CD4-positive, alpha-beta memory T cell (primary cell): ENCODE measurements at places on chromosomes 4 and X. TPM values are rescaled to one million over a fixed set of nuclear protein-coding genes. Genes with fewer than 3 reads are reported as not detected.

DNA sequence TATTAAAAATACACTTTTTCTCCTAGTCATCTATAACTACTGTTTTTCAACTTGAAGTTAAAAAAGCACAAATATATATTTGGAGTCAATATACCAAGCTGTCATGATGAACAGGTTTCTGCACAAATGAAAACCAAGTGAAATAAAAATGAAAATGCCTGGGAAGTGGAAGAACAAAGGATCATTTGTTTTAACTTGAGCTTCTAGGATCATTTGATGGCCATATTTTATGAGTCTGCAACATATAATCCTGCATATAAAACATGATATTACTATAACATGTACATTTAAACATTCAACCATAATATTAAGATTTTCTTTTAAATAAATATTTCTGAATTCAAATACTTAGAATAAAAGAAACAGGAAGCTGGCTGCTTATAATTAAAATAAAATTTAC, 8.5 kb upstream of the ARHGEF38 start:
- no peak overlapping the region for H3K4me3 ChIP-seq
- no peaks in the 10 kb centered on the region for H3K4me1 ChIP-seq
- H3K27ac ChIP-seq = no peak overlapping the region

DNA sequence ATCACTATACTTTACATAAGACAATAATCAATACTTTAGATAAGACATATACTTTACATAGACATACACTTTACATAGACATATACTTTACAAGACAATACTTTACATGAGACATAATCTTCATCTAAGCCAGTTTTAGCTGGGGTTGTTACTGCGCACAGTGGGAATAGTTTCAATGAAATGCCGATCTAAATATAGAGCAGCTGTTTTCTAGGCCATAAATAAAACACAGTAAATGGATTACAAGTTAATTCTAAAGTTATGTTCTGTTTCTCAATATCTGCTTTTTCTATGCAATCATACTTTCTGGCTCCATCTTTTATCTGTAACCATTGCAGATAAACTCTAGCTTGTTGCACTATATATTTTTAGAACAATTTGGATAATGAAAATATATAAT, 1470.6 kb upstream of the PABPC4L start:
- no peaks in the 10 kb centered on the region for H3K27me3 ChIP-seq
- H3K4me3 ChIP-seq = no peak overlapping the region
- no peaks in the 10 kb centered on the region for H3K4me1 ChIP-seq
- no peaks in the 10 kb centered on the region for H3K36me3 ChIP-seq

DNA sequence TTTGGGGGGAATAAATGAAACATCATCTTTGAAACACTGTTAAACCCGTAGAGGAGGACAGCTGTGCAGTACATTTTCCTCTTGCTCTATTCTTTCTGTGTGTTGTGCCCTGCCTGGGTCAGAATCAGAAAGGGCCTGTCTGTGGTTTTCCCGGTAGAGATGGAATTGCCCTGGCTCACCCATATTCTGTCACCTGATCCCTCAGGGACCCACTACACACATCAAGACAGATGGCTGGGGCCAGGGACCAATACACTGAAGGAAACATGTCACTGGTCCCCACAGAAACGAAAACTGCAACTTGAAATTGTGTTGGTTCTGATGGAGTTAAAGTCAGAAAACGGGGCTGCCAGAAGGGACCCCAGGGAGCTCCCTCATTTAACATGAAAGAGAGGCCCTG, 114.9 kb downstream of the ZNF827 start:
- H3K27ac ChIP-seq = no peak overlapping the region
- H3K27me3 ChIP-seq = no peaks in the 10 kb centered on the region
- H3K4me3 ChIP-seq = no peak overlapping the region
- H3K4me1 ChIP-seq = no peaks in the 10 kb centered on the region
- H3K36me3 ChIP-seq = no peaks in the 10 kb centered on the region

- H3K27ac ChIP-seq = no peak overlapping the region
These were observed 156.3 kb downstream of the BCOR start for GRCh38 chrX:39941332-39941920.

DNA sequence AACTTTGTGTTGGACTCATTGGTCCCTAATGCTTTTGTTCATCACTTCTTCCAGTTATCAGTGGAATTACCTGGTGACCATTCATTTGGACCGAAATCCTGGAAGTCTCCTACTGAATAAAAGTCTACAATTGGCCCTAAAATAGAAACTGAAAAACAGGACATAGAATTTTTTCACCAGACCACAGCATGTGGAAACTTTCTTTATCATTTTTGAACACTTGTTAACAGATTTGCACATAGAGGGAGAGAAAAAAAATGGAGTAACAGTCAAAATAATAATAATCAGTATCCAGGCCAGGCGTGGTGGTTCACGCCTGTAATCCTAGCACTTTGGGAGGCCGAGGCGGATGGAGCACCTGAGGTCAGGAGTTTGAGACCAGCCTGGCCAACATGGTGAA, 7.1 kb downstream of the EPGN start:
- no peaks in the 10 kb centered on the region for H3K4me1 ChIP-seq
- DNase-seq = no peak
- H3K36me3 ChIP-seq = no peaks in the 10 kb centered on the region

GRCh38 chr4:143386812-143387211, 50.1 kb downstream of the GAB1 start:
- no peak for DNase-seq
- H3K36me3 ChIP-seq = no peaks in the 10 kb centered on the region
- H3K27me3 ChIP-seq = no peaks in the 10 kb centered on the region
- H3K4me3 ChIP-seq = no peak overlapping the region

MAGEA12 gene
- not detected for polyA plus RNA-seq

GSX2 gene
- not detected for polyA plus RNA-seq
